ENCODE measurements at places on chromosomes 1 and 21.

GRCh38 chr1:203448521-203449061 is 27.0 kb upstream of the PRELP start:
- no peaks in the 10 kb centered on the region for H3K27me3 ChIP-seq
- H3K27ac ChIP-seq: peak overlapping the region; percentile 75
- H3K36me3 ChIP-seq: no peaks in the 10 kb centered on the region
- H3K4me3 ChIP-seq: no peak overlapping the region
- DNase-seq: peak; percentile 85
- peaks cover 16% of the 10 kb centered on the region for H3K4me1 ChIP-seq

DNA sequence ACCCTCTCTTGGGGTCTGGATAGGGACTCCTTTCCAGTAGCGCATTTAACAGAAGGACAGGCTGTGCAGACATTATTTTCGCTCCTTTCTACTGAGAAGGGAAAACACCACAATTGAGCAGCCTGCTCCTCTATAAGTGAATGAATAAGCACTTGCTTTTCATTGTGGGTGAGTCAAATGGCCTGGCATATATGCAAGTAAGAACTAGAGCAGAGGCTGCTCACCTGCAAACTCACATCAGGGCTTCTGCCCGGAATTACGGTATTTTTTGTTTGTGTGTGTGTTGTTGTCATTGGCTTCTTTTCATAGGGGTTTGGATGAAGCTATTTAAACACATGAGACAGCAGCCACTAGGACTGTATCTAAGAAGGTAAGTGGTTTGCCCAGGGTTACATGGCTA is 200.1 kb upstream of the CAMK1G start:
- no peak overlapping the region for H3K27ac ChIP-seq
- H3K36me3 ChIP-seq: no peaks in the 10 kb centered on the region
- no peaks in the 10 kb centered on the region for H3K27me3 ChIP-seq
- no peak overlapping the region for H3K4me3 ChIP-seq
- H3K4me1 ChIP-seq: no peaks in the 10 kb centered on the region
- DNase-seq: no peak

- DNase-seq: no peak
- H3K36me3 ChIP-seq: no peaks in the 10 kb centered on the region
- H3K27me3 ChIP-seq: no peaks in the 10 kb centered on the region
Observed at GRCh38 chr1:192866241-192866868, 57.5 kb downstream of the RGS2 start.

DNA sequence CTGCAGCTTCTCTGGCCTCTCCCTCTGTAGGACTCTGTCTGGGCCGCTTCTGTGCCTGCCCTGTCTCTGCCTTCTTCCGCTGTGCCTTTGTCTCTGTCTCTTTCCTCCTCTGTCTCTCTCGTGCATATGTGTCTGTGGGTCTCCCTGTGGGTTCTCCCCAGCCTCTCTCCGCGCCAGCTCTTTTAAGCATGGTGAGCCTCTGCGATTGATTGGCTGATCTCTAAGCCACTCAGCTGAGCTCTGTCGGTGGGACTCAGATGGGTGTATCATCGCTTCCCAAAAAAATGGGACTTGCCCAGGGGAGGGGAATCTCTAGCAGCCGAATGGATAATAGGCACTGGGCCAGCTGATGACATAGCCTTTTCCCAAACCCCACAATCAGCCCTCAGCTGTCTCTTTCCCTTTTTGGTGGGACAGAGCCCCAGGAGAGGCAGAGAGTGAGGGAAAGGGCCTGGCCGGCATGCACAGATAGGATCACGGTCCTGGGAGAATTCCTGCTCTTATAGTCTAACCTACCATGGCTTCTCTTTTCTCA is at the start of gene ADAMTS4:
Gene ADAMTS4 (minus strand): TSS at position 158 of the 535 bp plus-strand sequence. CDS start 427 bp downstream, outside the sequence.
- peak; percentile 93 for DNase-seq
- H3K4me3 ChIP-seq: peak within 1 kb of the TSS; percentile 55
- no peaks in the 10 kb centered on the region for H3K27me3 ChIP-seq

DNA sequence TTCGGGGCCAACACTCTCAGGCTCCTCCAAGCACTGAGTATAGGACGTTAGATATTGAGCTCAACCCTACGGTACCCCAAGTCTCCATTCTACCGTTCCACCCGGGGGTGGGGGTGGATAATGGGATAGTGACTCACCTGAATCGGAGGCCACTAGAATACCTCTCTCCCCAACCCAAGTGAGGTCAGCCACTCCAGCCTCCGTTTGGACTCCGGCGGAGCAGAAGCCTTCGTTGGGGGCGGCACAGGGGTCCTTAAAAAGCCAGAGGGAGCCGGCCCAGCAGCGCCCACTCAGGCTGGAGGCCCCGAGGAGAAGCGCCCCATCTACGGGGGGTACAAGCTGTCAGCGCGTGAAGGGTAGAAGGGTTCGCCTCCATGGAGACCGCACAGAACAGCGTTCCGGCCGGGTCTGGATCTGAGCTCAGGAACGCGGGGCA is 556 bp downstream of the WDR77 start:
- H3K27ac ChIP-seq: peak overlapping the region; percentile 87
- no peaks in the 10 kb centered on the region for H3K27me3 ChIP-seq
- no peaks in the 10 kb centered on the region for H3K4me1 ChIP-seq
- peak overlapping the region; percentile 78 for H3K4me3 ChIP-seq
- no peak for DNase-seq

Measured in right atrium auricular region (tissue), 2 donors.